ENCODE measurements at places on chromosomes 16 and 17.
A peak's percentile ranks its signal among the peaks of the same experiment; 100 is the strongest.

DNA sequence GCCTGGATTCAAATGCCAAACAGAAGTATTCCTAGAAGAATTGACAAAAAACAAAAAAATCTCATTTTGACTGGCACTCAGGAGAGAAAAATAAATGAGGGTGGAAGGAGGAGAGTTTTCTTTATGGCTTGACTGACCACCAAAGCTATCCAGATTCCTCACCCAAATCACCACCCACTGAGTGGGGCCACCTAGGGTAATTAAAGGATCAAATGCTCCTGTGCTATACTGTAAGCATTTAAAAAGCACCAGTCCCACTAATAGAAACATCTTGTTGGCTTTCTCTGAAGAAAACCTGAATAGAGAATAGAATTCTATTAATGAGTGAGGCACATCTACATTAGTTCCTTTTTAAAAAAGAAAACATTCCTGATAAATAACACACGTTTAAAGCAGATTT, 163.3 kb downstream of the ANKFN1 start:
- no peak for DNase-seq

DNA sequence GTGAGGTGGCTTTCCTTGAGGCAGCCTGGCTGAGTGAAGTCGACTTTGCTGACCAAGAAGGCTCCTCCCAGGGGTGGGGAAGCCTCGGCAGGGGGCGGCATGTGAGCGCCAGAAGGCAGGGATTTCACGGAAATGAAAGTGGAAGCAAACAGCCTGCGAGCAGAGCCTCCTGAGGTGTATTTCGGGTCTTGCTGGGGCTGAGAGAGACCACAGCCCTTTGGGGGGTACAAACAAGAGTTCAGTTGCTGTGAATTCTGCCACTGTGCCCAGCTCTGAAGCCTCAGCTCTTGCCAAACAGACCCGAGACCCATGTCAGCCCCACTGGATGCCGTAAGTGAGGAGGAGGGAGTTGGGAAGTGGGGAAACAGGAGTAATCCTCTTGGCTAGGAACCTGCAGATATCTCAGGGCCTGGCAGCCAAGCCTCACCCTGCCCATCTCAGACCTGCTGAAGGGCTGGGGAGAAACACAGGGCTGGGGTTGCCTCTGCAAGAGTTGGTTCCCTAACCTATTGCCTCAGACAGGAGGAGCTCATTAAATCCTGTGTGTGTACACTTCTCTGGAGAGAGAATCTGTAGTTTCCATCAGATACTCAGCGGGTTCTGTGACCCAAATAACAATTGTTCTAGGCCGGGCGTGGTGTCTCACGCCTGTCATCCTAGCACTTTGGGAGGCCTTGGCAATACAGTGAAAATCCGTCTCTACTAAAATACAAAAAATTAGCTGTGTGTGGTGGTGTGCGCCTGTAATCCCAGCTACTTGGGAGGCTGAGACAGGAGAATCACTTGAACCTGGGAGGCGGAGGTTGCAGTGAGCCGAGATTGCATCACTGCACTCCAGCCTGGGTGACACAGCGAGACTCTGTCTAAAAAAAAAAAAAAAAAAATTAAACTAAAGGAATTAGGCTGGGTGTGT, at the start of gene IFI35:
Gene IFI35, plus strand, starts transcription at position 146 of the 913 bp plus-strand sequence. Its CDS starts 164 bp downstream, at position 310.
- DNase-seq = peak; percentile 85

GRCh38 chr17:10171581-10171981, 26.8 kb downstream of the GAS7 start:
- DNase-seq = no peak

- DNase-seq = no peak
Observed at GRCh38 chr16:49280841-49281371, 732 bp downstream of the CBLN1 start.

GRCh38 chr16:88353232-88353631, 29.5 kb upstream of the ZNF469 start:
- DNase-seq = no peak

- no peak for DNase-seq
Observed at GRCh38 chr16:27112093-27112811, 45.5 kb downstream of the C16orf82 start.

DNA sequence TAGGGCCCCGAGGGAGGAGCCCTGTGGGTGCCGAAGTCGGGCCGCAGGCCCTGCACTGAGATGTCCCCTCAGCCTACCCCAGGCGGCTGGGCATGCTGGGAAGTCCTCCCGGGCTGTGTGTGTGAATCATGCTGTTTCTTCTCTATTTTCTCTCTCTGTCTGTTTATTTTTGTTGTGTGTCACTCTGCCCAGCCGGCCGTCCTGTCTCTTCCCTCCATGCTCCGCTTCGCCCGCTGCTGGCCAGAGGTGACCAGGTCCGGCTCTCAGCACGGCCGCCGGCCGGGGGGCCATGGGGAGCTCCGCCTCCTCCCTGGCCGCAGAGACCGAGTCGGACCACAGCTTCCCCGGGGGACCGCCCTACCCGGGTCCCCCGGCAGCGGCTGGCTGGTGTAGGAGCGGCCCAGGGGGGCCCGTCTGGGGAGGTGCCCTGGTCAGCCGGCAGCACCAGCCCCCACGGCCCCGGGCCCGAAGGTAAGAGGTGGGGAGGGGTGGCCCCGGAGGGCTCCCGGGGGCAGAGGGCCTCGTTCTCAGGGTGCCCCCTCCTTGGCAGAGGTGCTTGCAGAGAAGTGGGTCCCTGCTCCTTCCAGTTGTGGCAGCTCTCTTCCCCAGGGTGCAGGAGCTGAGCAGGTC, 12.5 kb downstream of the CAPN15 start:
- DNase-seq = no peak

DNA sequence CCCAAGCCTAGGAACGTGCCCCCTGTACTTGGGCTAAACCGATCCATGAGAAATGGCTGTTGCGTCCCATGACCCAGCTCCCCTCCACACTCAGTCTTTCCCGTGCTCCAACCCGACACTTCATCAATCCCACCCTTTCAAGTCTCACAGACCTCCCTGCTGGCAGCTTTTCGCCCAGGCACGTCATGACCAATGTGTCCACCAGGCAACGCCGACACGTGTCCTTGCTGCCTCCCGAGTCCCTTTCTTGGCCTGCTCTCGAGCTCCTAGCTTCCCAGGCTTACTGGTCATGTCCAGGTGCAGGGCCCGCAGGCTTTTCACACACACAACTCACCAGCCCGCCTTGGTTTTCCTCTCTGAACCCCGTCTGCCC, 12.2 kb downstream of the MNT start:
- no peak for DNase-seq

GRCh38 chr17:73139296-73139695, 25.5 kb upstream of the SSTR2 start:
- no peak for DNase-seq

Data from stimulated activated CD4-positive, alpha-beta T cell treated with anti-CD3 and anti-CD28 coated beads, Interleukin-2, amount 100 ng/mL, for 24 hours (primary cell).